Naive thymus-derived CD4-positive, alpha-beta T cell (primary cell): ENCODE measurements at places on chromosomes 1 and 21. TPM values are rescaled to one million over a fixed set of nuclear protein-coding genes. Genes with fewer than 3 reads are reported as not detected.

GRCh38 chr1:154736841-154737240 lies 128.9 kb upstream of the ADAR start:
- DNase-seq, result no peak

GRCh38 chr1:74693473-74693872 lies 19.9 kb upstream of the ERICH3 start:
- no peak for DNase-seq

DNA sequence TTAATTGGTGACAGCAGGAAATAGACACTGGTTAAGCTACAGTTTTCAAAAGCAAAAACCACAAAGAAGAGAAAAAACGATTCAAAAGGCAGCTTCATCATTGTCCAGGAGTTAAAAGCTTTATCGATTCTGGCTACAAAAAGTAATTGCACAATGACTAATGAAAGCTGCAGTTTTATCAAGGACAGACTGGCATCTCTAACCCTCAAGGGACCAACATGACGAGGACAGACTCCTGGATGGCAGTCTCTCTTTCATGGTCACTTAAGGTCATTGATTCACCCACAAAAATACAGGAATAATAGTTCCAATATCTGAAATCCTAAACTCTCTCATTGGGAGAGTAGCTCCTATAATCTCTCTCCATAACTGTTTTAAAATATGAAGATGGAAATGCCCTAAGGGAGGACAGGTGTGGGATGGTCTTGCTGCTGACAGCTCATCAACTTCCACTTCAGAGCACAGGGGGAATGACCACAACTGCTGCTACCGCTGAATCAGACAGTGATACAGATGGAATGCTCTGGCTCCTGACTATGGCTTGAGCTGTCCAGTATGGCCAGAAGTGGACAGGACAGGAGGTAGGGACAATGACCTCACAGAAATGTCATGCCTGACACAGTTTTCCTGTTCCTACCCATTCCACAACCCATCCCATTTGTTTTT lies 17.4 kb upstream of the CPLANE2 start:
- DNase-seq, result no peak

Gene UBL4B
- not detected for polyA plus RNA-seq

DNA sequence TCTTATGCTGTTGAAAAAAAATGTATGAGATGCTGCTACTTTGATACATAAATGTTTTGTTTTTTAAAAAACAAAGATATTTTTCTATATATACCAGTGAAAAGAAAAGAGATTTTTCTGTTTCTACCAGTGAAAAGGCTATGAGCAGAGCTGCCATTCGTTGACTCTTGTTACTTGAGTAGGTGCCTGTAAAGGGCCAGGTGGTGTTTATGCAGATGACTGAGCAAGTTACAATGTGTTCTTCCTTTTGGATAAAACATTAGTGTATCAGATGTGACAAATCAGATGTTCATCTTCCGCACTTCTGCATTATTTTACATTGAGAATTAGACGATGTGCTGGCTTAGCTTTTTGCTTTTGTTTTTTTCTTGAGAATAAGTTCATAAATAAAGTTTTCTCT lies 45.4 kb downstream of the BARHL2 start:
- DNase-seq, result no peak

DNA sequence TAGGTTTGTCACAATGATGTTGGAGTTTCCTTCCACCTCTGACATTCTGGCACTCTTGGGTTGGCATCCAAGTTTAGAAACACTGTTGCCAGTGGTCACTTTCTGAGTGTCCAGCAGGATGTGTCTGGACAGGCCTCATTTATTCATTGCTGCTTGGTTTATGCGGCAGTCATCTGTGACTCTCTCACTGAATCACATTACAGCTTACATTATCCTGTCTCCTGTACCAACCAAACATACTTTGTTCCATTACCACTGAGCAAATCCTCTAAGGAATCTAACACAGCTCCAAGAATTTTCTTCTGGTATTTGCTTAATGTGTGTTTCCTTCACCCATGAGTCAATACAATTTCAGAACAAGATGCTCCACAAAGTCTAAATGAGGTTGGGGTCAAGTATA lies 19.9 kb downstream of the SGIP1 start:
- DNase-seq, result no peak

GRCh38 chr21:31667639-31668038 lies 8.1 kb downstream of the SOD1 start:
- DNase-seq, result no peak

Gene LCE1B
- not detected for polyA plus RNA-seq

Gene KRTAP19-6
- polyA plus RNA-seq, result not detected

DNA sequence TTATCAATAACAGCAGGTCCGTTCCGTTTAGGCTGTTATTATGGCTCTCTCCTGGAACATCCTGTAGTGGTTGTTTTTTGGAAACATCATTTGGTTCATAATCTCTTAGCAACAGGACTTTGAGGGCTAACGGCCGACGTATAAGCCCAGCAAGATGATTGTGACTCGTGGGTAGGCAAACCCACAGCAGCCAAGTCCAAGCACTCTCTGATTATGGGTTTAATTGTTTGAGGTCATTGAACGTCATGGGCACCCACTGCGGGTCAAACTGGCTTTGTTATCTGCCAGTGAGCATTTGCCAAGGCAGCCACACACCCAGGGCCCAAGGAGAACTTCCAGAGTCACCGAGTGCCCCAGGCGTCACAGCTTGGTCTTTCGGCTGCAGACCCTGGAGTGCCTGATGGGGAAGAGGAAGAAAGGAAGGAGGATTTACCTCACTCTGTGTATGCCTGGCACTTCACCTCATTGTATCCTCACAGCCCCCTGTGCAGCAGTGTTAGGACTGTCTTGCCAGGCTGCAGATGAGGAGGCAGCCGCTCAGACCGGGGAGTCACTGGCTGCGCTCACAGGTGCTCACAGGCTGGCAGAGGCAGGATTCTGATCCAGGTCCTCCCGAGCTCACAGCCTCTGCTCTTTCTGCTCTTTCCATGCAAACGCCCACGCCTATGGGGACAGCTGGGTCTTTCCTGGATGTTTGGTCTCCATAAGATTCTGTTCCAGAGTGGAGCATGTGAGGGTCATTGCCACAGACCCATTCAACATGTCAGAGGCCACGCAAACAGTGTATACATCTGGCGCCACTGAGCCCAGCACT lies 30.8 kb upstream of the EPS8L3 start:
- no peak for DNase-seq

- no peak for DNase-seq
These were observed 10.7 kb downstream of the POLR3GL start for GRCh38 chr1:145975216-145975615.

- peak; percentile 47 for DNase-seq
These were observed 1.3 kb downstream of the TGFBR3 start for GRCh38 chr1:91884459-91885212.

- no peak for DNase-seq
These were observed 170.9 kb downstream of the LRRC7 start for GRCh38 chr1:69738458-69739250.

DNA sequence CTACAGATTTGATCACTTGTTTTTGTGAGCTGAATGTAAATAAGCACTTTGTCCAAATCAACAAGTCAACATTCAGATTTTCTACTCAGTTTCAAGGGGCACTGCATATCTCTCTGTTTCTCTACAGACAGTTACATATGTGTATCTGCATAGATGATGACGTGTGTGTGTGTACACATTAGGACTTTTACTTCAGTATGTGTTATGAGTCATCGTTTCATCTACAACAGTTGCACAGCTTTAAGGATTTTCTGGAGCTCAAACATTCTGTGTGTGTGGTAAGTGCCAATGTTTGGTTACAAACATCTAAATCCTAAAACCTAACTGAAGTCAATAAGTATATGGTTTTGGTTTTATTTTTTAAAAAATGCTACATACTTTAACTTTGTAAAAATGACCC lies 494.5 kb upstream of the PBX1 start:
- no peak for DNase-seq
